Activated T-helper 17 cell treated with anti-CD3 and anti-CD28 coated beads, Interleukin-2, amount 50 U/mL, for 72 hours (primary cell): ENCODE measurements at places on chromosomes 4 and X.

DNA sequence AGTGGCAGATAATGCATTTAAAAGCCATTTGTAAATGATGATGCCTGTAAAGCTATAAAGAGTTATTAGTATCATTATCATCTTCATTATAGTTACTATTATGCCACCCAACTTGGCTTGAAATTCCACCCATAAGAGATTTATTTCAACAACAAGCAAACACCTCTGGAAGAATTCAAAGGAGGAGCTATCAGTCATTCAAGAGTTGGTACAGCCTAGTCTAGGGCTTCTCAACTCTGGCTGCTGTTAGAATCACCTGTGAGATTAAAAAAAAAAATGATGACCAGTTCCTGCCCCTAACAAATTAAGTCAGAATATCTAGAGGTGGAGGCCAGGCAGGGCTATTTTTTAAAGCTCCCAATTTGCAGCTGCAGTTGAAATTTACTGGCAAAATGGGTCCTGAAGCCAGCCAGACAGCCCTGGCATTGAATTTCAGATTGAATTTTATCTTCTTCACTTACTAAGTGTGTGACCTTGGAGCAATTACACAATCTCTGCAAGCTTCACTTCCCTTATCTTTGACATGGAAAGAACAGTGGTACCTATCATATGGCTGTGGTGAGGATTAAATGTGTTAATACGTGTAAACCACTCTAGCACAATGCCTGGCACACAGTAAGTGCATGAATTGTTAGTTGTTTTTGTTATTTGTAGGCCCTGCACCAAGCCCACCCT is 52.9 kb upstream of the EDA start:
- no peak for ATAC-seq

DNA sequence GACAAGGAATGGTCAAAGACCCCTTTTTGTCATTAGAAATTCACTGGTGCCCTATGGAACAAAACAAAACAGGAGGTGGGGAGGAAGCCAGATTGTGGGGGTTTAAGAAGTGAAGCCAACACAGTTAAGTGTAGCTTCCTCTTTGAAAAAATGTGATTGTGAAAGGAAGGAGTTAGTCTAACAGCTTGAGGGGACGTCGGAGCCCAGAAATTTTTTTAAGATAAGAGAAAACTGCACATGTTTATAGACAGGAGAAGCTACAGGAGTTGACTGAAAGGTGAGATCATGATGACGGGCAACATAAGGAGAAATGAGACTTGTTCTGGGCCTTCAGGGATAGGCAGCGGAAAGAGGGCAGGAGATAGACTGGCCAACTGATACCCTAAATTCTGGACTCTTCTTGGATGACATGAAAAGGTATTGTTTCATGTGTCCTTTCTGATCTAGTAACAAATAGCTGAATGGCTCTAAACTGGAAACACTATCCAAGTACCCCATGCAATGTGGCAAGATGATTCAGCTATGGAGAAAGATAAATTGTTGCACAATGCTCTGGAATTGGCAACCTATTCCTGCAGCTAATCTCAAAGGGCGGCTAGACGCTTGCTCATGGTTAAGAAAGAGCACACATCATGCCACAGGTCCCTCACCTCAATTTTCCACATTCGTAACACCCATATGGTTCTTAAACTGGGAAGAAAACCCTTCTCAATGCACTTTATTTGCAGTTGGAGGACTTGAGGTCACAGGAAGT is 3.7 kb upstream of the HDAC8 start:
- ATAC-seq: no peak

DNA sequence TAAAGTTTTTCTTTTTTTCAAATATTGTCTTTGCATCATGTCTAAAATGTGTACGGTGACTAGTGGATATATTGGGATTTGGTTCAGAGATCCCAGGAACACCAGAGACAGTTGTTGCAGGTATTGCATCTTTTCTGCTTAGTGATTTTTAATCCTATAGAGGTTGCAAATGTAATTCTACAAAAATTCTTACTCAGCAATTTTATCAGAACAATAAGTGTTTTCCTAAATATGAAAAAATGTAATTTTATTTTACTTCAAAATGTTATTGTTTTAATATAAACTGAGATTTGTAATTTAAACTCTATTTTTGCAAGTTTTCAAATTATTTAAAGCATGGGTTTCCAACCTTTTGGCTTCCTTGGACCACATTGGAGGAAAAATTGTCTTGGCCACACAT is 8.2 kb downstream of the ZNF718 start:
- no peak for ATAC-seq

GRCh38 chr4:15354371-15355297 is 73.2 kb upstream of the C1QTNF7 start:
- ATAC-seq: no peak

GRCh38 chr4:40629401-40630334 is at the start of gene RBM47:
Gene RBM47, minus strand, starts transcription at chr4:40629864. Its CDS starts 190,971 bp downstream, at chr4:40438893.
- peak; percentile 46 for ATAC-seq

DNA sequence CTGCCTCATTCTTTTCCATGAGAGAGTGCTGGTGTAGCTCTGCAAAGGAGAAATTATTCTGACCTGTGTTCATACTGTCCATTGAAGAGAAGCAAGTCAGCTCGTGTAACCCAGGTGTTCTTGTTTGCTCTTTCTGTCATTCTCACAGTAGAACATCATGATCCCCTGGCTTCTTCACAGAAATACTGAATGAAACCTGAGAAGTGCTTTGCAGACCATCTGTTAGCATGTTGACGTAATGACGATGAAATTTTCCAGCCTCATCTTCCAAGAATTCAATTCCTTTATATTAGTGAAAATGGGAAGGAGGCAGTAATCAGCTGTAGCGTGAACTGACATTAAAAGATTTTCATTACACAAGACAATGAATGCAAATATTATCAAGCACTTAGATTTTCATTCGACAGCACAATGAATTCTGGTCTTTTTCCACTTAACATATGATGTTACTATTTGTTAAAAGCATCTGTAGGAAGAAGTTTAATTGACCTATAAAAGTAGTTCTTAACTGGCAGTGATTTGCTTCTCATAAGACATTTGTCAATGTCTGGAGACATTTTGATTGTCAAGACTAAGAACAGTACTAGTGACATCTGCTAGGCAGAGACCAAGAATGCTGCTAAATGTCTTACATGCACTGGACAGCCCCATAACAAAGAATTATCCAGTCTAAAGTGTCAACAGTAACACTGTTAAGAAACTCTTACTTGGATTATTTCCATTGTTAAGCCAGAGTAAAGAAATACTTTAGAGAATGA is 246.3 kb downstream of the BANK1 start:
- ATAC-seq: no peak

- ATAC-seq: peak; percentile 79
These were observed 9.9 kb upstream of the AKAP14 start for GRCh38 chrX:119885554-119886428.

DNA sequence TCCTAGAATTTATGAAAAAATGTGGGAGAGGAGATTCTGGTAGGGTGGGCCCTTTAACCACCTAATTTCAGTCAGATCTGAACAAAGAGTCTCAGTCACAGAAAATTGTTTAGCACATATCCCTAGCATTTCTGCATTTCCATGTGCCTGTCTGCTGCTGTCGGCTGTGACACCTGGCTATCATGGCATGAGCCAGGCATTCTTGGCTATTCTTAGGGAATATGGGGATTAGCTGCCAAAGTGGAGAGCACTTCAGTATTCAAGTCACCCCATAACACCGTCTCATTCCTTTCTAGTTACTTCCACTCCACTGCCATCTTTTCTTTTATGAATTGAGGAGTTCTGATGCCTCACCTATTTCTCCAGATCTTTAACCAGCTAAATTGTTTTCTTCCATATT is 211.5 kb downstream of the FRAS1 start:
- no peak for ATAC-seq

- ATAC-seq: no peak
These were observed 412.1 kb upstream of the GRIA3 start for GRCh38 chrX:122771933-122772332.

DNA sequence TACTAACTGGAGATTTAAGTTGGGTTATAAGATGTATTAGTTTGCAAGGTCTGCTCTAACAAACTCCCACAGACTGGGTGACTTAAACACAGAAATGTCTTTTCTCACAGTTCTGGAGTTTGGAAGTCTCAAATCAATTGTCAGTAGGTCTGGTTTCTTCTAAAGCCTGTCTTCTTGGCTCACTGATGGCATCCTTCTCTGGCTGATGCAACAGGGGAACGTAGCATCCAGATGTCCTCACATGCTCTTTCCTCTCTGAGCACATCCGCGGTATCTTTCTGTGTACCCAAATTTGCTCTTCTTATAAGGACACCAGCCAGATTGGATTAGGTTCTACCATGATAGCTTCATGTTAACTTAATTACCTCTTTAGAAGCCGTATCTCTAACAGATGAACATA is 63.2 kb upstream of the BMP3 start:
- ATAC-seq: no peak
